Activated T-helper 1 cell treated with anti-CD3 and anti-CD28 coated beads, Interleukin-12 subunit alpha, Interleukin-12 subunit beta, Interleukin-2, Interleukin-4 antibody, amounts not matched to agents 30 ng/mL and 10 ng/mL and 1 ng/mL, durations not matched to agents 14 hours and 24 hours and 36 hours (primary cell): ENCODE measurements at places on chromosomes 5 and 9. TPM values are rescaled to one million over a fixed set of nuclear protein-coding genes. Genes with fewer than 3 reads are reported as not detected.

DNA sequence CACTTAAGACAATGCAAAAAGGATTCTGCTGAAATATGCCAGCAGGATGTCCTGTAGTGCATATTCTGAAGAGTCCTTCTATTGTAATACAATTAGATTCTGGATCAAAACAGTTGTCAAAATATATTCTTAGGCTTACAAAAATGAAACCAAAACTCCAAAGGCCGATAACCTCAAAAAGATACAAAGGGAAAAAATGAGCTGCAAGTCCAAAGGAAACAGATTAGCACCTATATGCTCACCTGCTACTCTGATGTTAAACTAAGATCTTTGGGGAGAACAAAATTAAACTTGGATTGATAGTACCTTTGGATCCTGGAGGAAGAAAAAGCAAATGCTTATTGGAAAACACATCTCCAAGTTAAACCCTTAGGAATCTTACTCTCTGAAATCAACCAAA is 397.1 kb downstream of the SPATA31D1 start:
- no peak for DNase-seq

DNA sequence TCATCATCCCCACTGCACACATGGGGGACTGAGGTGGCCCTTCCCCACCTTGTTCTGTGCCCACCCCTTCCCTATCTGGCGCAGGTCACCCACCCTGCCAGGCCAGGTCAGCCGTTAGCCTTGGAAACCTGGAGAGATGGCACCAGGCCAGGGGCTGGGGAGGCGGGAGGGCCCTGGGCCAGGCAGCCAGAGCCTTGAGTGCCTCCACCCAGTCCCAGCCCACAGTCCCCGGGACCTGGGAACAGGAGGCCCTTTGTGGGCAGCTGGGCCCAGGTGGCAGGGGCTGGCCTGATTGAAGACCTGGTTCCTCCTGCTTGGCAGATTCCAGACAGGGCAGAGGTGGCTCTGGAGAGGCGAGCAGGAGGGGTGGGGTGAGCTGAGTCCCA is 70.6 kb downstream of the LRSAM1 start:
- DNase-seq = no peak

PLCXD3 gene
- total RNA-seq = not detected in 2 replicates

DNA sequence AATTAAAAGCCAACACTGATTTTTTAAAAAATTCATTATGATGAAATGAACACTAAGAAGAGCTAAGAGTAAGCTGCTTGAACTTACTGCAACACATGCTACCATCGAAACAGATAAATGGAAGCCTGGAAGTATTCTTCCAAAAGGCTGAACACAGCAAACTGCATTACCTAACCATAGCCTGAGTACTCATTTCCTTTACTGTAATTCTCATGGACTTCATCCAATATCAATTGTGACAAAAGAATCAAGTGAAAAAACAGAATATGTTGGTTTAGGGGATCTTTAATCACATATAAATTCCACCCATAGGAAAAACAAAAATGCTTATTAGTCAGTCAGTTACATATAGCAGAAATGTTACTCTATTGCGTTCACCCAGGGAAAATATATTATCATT is 68.5 kb downstream of the DROSHA start:
- no peak for DNase-seq
